RPMI8226 (cell line): ENCODE measurements at places on chromosomes 7 and 10.

GRCh38 chr10:90741926-90742565 is 115.8 kb downstream of the HTR7 start:
- peak; percentile 67 for DNase-seq

DNA sequence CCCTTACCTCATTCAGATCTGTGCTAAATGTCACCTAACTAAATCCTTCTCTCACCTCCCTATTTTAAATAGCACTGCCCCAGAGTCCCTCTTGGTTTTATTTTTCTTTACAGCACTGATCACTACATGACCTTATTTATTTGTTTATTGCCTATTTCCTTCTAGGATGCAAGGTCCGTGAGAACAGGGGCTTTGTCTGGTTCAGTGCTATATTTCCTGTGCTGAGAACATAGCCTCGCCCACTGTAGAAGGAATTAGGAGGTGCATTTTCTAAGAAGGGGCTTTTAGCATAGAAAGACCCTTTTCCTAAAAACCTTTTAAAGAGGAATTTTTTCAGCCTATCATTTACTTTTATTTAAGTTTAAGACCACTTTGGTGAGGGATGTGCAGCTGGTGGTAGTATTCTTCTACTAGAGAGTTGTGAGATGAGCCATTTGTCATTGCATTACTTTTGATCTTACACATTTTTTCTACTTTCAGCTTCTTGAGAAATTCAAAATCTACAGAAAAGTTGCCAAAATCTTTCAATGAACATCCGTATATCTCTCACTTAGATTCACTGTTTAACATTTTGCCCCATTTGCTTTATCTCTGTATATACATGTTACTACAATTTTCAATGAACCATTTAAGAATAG is 13.5 kb upstream of the PCGF5 start:
- no peak for DNase-seq

DNA sequence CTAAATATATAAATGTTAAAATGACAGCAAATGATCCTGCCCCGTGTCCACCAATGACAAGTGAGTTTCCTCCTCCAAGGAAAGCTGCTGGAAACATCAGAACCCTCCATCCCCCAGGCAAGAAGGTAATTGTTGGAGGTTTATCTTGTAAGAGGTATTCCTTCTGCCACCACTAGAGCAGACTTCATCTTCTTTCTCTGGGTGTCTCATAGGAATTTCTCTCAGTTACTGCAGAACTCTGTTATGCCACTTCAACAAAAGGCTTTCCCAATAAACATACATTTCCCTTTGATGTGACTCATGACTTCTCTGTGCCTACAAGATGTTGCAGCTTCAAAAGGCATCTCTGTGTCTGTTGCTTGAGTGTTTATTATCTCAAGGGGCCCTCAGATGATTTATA is 279.1 kb downstream of the BMPER start:
- no peak for DNase-seq

GRCh38 chr10:126387041-126387921 is 996 bp downstream of the ADAM12 start:
- DNase-seq, result peak; percentile 51

DNA sequence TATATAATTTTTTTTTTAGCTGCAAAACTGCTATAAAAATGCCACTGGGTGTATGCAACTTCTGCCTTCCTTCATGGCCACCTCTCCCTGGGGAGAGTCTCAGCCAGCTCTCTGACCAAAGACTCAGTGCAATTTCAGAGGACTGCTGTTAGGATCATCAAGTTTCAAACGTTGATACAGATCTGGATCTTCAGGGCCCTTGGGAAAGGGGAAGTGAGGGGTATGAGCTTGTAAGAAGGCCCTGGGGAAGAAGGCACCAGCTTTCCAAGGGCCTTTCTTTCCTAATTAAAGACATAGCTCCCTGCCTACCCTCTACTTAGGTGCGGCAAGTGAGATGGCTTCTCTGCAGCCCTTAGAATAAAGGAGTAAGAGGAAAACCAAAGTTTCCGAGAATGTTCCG is 130.4 kb downstream of the CUL2 start:
- DNase-seq, result no peak

DNA sequence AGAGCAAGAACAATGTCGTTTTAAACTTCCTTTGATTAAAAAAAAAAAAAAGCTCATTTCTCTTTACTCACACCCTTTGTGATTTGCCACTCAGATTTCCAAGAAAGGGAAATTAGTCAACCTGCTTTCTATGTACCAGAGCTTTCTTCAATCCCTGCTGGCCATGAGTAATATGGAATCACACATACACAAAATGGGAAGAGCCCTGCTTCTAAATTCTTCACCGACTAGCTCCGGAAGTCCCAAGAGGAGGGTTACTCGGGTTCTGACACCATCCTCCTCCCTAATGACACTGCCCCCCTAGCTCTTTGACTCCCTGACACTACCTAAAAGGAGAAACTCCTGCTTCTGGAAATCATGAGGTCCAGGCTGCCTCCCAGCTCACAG is 81.8 kb upstream of the SFMBT2 start:
- DNase-seq, result no peak

DNA sequence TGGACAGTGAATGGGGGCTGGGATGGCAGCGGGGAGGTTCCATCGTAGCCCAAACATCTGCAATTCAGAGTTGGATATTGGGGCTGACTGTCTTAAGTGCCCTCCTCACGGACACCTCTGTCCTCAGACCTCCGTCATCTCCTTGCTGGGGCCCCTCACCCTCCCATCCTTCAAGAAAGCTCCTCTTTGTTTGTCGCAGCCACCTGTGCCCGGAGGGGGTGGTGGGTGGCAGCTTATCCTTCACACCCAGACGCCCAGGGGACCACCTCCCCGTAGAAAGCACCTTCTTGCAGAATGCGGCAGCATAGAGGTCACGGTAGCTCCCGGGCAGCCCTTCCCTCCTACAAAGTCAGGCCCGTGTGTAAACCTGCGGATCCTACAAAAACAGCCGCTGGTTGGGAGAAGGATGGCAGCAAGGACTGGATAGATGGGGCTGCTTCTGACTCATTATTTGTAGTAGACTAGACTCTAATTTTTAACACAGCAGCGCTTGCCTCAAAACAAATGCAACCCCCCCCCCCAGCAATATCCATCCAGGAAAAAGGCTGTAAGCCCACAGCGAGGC is 1.3 kb upstream of the PTPRN2 start:
- DNase-seq, result no peak

GRCh38 chr7:674454-675410 is 51.8 kb upstream of the DNAAF5 start:
- no peak for DNase-seq

DNA sequence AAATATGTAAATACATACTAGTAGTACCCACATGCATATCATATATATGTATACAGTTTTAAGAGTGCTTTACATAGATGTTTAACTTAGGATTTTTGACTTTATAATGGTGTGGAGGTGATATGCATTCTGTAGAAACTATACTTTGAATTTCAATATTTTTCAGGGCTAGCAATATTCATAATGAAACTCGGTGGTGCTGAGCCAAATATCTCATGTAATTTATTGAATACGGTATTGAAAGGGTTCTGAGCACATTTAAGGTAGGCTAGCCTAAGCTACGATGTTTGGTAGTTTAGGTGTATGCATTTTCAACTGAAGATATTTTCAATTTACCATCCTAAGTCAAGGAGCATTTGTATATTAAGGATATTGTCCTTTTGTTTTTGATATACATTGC is 36.0 kb downstream of the ZNRF2 start:
- DNase-seq, result no peak

- DNase-seq, result no peak
Observed at GRCh38 chr10:51397695-51398094, 301.7 kb downstream of the CSTF2T start.

- no peak for DNase-seq
Observed at GRCh38 chr7:115763347-115763746, 267.2 kb downstream of the TFEC start.

DNA sequence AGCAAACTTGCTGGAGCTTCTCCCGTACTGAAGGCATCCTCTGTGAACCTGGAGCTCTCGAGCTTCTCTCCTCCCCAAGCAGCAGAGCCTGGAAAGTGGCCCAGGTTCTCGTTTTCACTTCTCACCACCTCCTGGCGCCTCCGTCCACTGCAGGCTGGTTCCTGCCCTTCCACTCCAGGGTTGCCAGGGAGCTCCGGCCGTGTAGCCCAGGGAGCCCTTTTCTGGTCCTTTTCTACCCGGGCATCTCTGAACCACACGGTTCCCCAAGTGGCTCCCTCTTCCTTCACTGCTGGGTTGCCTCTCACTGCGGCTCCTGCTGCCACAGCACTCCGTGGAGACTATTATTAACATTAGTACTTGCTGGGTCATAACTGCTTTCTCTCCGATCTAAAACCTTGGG is 208.6 kb upstream of the PPP2R2D start:
- no peak for DNase-seq

DNA sequence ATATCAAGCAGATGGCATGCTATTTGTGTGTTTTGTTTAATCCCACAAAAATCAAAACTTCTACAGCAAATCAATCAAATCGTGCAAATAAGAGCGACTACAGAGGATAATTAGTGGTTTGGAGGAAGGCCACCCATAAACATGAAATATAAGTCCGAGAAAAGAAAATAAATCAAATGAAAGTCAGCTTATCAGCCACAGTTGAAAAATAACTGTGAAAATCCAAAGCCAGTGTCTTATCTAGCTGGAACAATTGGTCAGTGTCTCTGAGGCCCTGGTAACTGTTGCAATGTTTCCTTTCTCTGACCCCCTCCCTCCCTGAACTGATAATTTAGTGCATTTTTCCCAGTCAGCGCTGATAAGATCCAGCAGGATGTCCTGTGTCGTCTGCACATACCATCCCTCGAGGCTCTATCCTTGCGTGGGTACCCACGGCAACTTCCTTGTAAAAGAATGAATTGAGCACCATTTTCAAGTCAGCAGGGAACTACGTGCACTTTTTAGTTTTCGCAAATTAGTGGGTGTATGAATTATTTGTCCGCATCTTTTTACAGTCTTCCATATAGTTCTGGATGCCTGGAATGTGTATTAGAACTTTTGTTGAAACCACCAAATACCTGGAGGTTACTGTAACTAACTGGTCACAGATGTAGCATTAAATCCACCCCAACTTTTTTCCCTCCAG is 10.8 kb upstream of the JCAD start:
- DNase-seq, result no peak

- no peak for DNase-seq
Observed at GRCh38 chr7:44898039-44898438, 12.7 kb upstream of the PURB start.

GRCh38 chr7:841943-842342 is 9.7 kb downstream of the SUN1 start:
- DNase-seq, result no peak

DNA sequence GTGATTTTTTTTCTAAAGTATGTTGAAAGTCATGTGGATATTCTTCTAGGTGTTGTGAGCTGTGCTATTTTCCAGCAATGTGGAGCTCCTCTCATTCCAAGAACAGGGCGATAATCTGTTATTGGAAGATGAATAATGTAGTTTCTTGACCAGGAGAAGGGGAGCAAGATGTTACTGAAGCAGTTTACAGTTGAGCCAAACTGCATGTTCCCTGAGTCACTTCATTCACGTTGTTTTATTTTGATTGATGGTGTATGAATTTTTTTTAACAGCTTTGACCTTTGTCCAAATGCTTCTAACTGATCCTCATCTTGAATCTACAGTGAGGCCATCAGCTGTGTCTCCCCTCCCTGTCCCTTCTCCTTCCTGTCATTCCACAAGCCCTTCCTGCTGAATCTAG is 277.1 kb upstream of the KLF6 start:
- DNase-seq, result no peak

- no peak for DNase-seq
Observed at GRCh38 chr7:29556405-29557195, 7.0 kb upstream of the PRR15 start.

DNA sequence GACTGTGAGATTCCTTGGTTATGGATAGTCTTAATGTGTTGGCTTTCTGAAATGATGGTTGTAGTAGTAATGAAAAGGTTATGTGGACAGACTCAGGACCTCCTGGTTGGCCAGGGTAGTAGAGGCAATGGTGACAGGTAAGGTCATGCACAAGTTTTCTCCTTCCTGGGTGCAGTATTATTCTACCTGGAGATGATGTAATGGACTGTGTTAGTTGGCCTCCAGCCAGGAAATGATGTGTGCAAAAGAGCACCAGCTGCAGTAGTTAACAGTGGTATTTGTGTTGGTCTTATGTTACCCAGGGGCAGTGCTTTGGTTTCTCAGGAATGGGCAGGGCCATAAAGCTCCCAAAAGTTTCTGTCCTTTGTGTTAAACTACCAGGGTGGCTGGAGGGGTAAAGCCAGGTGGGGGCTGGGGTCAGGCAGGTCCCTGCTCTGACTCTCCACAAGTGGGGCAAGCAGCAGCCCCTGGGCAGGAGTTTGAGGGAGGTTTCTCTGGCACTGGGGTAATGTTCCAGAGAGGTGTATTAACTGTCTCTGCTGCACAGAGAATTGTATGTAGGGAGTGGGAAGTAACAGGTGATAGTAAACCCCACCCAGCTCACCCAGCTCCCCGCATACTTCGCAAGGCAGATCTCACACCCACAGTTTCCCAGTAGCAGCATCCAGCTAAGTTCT is 36.3 kb downstream of the GPR22 start:
- DNase-seq, result peak; percentile 85

DNA sequence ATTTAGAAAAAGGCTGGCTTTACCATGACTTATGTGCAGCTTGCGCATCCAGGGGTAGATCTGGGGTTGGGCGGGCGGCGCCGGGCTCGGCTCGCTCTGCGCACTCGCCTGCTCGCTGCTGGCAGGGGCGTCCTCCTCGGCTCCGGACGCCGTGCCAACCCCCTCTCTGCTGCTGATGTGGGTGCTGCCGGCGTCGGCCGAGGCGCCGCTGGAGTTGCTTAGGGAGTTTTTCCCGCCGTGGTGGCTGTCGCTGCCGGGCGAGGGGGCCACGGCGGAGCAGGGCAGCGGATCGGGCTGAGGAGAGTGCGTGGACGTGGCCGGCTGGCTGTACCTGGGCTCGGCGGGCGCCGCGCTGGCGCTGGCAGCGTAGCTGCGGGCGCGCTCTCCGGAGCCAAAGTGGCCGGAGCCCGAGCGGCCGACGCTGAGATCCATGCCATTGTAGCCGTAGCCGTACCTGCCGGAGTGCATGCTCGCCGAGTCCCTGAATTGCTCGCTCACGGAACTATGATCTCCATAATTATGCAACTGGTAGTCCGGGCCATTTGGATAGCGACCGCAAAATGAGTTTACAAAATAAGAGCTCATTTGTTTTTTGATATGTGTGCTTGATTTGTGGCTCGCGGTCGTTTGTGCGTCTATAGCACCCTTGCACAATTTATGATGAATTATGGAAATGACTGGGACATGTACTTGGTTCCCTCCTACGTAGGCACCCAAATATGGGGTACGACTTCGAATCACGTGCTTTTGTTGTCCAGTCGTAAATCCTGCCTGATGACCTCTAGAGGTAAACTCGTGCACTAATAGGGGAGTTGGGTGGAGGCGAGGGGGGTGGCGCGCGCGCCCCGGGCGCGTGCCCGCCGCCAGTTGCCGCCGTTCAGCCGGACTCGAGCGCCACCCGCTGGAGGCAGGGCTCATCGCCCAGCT is at the start of gene HOXA5:
TSS of gene HOXA5 (minus strand) at position 659 of the 927 bp plus-strand sequence. CDS start at position 585, 74 bp downstream.
- DNase-seq, result no peak
